ENCODE measurements at places on chromosomes 2 and 18.
A peak's percentile ranks its signal among the peaks of the same experiment; 100 is the strongest.

- no peak for DNase-seq
Measured at GRCh38 chr18:53165770-53166169, 825.8 kb downstream of the DCC start.

DNA sequence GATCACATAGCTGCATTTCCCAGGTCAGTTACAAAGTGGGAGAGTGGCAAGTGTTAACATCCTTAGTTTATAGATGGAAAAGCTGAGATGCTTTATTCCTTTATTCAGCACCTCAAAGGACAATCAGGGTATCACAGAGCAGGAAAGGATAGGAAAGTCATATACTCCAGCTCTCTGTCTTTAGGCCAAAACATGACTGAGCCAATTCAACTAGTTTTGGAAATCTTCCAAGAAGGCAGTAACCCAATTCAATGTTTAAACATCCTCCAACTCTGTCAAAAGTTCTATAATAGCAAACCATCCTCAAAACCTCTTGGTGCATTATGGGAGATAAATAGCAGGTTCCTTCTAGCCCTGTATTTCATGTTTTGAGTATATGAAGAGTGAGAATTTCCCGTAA is 25.2 kb downstream of the CASP8 start:
- no peak for DNase-seq

- no peak for DNase-seq
Measured at GRCh38 chr18:518081-518480, 17.6 kb upstream of the COLEC12 start.

DNA sequence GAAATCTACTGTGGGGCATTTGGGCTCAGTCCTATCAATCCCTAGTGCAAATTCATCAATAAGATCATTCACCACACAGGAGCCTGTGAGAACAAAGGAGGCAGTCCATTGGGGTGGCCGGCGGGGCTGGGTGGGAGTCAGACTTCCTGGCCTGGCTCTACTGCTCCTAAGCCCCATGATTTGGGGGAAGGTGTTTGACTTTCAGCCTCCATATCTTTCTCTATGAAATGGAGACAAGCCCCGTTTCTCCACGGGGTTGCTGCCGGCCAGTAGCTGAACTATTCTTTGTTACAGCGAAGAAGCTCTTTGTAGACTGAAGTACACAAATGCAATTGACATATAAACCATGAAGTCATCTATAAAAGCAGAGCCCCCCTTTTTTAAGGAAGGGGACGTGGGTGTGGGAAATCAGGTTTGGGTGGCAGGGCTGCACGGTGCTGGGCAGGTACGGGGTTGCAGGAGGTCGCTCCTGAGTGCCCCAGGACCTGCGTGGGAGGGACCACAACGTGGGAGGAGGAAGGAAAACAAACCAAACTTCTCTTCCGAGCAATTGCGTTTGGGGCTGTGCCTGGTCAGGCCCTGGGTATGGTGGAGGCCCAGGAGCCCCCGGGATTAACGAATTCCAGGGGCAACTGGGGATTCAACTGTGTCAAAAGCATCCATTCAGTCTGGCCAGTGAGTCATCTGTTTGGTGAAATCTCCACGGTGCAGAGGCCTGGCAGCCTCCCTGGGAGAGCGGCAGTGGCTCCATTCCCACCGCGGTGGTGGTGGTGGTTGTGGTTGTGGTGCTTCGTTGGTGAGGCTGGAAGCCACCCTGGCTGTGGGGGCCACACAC is 18.2 kb downstream of the FBLN7 start:
- no peak for DNase-seq

GRCh38 chr2:190678444-190679162 is 29.7 kb downstream of the NAB1 start:
- no peak for DNase-seq

- DNase-seq: peak; percentile 18
Measured at GRCh38 chr18:48419277-48420022, 10.3 kb upstream of the ZBTB7C start.

- no peak for DNase-seq
Measured at GRCh38 chr2:50987616-50988313, 44.2 kb downstream of the NRXN1 start.

DNA sequence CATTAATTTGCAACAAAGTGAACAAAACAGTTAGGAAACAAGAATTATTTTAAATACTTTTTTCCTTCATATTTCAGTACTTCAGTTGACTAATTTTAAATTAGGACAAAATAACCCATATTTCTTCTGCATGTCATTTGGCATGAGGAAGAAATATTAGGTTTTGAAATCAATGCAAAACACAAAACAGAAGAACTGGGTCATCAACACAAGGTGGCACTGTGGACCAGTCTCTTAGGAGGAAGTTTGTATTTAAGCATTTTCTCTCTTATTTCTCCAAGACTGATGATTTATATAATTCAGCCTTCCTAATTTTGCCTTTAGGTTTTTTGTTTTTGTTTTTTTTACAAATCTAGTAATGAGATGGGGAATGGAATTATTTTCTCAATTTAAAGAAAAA is 352.8 kb upstream of the KCNH7 start:
- DNase-seq: peak; percentile 76

DNA sequence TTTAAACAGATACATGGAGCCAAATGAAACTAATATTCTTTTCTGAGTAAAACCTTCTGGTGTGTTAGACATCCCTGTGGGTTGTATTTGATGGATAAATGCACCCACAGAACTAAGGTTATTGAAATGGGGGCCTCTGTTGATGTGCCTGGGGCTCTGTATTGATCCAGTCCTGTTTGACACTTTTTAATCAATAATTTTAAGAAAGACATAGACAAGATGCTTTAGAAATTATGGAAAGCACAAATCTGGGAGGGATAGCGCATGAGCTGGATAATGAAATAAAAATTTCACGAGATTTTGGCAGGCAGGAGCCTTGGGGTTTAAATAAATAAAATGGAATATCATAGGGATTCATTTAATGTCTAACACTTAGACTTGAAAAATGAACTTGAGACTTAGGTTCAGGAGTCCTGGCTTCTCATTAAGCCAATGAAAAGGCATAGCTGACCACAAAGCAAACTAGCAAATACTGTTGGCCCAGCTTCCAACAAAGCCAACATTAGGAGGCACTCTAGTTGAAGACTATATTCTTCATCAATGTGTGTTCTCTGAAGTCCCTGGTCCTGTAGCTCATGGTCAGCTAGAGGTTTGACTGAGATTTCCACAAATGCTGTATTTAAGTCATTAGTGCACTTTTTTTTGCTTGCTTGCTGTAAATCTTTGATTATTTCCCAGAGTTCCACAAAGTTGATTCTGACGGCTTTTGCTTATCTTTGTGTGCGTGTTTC is 64.2 kb upstream of the SH3RF3 start:
- no peak for DNase-seq

DNA sequence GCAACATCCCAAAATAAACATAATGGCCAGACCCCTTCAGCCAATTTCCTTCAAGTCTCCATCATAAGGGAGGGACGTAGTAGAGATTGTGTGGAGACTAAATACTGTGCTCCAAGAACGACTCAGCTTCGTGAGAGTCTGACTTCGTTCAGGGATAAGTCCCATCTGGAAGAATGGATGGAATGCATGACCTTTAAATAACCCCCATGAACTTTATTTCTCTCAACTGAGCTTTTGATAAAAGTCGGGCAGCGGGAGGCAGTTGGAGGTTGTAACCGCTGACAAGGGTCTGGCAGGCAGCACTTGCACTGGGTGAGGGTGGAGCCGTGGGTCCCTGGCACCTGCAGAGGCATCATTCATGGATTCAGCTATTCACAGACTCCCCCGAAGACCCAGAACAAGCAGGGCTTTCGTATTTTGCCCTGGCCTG is 115.9 kb downstream of the ZFP36L2 start:
- no peak for DNase-seq

- DNase-seq: no peak
Measured at GRCh38 chr2:122682356-122682755, 926.9 kb downstream of the TSN start.

GRCh38 chr2:200380833-200381542 is 74.5 kb downstream of the SPATS2L start:
- no peak for DNase-seq

DNA sequence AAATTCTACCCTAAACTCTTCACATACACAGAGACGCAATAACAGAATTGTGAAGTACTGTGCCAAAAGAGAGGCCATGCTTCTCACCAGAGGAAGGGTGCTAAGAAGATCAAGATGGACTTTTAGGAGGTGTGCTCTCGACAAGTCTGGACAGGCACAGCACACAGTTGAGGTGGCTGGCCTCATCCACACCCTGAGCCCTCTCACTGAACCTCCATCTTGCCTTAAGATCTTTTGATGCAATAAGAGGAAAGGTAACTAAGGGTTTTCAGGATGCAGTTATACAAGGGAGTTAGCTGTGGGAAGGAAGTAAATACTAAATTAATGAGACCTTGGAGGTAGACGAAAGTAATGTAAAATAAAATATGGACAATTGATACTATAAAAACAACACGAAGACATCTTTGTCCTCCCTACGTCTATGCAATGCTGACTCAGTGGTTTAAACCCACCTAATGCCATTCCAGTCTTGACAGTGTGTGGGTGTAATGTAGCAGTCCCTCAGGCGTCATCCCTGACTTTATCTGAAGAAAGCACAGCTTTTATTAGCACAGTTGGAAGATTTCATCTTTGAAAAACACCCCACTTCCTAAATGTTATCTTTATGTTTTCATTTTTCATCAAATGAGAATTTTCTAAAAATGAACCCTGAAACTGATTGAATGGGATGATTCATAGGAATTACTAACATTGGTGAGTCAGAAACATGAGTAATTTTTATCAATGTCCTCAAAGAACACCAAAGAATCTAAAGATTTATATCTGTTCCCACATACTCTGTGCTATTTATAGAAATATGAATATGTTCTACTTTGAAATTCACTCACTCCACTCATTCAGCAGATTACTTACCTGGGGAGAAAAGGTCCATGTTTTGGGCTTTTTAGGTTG is 34.0 kb upstream of the MALL start:
- no peak for DNase-seq

DNA sequence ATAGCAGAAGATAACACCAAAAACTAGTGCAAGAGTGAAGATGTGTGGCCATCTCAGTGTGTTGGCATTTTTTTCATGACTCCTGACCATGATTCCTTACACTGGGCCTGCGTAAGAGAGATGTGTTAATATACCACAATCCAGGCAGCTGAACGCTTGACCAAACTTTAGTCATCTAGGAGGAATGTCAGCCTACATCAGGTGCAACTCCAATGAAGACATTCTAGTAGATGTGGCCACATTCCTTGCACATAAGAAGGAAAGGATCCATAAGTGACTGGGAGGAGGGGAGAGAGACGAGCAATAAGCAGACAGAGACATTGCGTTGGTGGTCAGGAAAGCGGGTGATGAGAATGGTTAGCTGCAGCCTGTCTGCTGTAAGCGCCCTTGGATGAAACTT is 42.6 kb downstream of the CYRIA start:
- no peak for DNase-seq

GRCh38 chr2:10447895-10448575 is at the start of gene ODC1:
ODC1 (minus strand) TSS chr2:10448327; CDS start chr2:10445032, 3,295 bp downstream.
- DNase-seq: peak; percentile 98

DNA sequence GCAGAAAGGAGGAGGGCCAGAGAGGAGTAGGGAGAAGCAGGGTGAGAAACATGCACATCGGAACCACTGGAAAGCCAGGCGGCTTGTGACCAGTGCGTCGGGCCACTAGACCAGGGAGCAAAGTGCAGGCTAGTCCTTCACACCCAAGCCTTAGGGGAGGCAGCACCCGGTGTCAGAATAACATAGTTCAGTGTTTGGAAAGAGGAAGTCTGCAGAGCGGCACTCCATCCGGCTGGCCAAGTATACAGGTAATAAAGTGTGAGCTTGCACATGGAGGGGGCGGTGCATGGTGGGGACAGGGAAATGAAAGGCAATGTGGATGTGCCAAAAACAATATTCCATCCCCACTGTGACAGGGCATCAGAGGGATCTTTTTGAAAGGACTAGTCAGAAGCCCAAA is 69.7 kb downstream of the ZNF521 start:
- DNase-seq: no peak

DNA sequence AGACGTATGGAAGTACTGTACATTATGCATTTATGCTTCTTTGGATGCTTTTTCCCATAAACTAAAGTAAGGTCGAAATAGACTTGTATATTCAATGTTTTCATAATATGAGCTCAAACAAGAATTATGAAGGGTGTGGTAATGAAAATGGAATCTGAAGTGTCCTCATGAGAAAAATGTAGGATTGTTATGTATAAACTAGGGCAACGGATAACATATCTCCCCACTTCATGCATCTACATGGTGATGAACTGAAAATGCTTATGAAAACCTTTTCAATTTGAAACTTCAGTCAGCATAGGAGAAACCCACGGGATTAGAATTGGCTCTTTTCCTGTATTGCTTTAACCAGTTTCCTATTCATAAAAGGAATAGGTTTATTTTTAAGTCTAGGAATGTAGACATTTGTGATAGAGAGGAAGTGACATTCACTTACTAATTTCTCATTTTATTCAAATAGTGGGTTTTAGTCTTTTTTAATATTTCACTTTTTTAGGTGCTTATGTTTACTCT is 608.2 kb upstream of the GCFC2 start:
- DNase-seq: no peak

GRCh38 chr18:3689986-3690763 is 240.2 kb downstream of the TGIF1 start:
- no peak for DNase-seq

- no peak for DNase-seq
Measured at GRCh38 chr18:14015416-14015815, 100.1 kb upstream of the MC2R start.

- DNase-seq: peak; percentile 69
Measured at GRCh38 chr2:25851740-25852503, 26.4 kb downstream of the ASXL2 start.

DNA sequence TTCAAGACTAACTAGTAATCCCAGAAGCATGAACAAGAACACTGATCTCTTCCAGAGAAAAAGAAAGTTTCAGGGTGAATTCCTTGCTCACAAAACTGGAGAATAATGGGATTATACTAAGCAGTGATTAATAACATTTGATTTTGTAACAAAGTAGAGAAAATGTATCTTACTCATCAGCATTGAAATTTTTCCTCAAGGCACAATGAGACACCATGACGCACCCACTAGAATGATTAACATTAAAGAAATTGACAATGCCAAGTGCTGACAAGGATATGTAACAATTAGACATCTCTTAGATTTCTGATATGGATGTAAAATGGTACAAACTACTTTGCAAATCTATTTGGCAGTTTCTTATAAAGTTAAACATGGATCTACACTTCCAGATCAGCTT is 101.1 kb upstream of the EPHA4 start:
- DNase-seq: no peak

- no peak for DNase-seq
Measured at GRCh38 chr2:232535761-232536530, 3.5 kb upstream of the CHRNG start.

- no peak for DNase-seq
Measured at GRCh38 chr2:68762665-68763064, 28.1 kb downstream of the ARHGAP25 start.

DNA sequence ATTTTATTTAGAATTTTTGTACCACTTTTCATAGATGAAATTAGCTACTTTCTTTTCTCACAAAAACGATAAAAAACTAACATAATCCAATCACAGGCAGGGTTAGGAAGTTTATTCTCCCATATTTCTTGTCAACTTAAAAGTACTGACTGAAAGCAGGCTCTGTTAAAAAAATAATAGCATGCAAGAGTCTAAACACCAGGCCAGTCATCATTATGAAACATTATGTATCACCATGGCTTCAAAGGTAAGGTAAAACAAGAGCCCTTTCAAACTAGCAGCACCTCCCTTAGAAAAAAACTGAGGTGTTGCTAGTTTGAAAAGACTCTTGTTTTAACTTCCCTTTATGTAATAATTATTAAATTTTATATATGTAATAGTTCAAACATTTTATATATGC is 848.0 kb downstream of the RNF144A start:
- no peak for DNase-seq
